Keratinocyte (primary cell): ENCODE measurements at places on chromosomes 5 and 9. TPM values are rescaled to one million over a fixed set of nuclear protein-coding genes. Genes with fewer than 3 reads are reported as not detected.
A peak's percentile ranks its signal among the peaks of the same experiment; 100 is the strongest.

- no peaks in the 10 kb centered on the region for H3K4me1 ChIP-seq
- DNase-seq, result no peak
- no peaks in the 10 kb centered on the region for H3K36me3 ChIP-seq
- no peak overlapping the region for H3K4me3 ChIP-seq
Observed at GRCh38 chr5:160702934-160703333, 149.1 kb downstream of the ATP10B start.

GRCh38 chr5:170254056-170254455 lies 21.3 kb downstream of the C5orf58 start:
- DNase-seq, result peak; percentile 9
- H3K4me1 ChIP-seq, result no peaks in the 10 kb centered on the region
- no peaks in the 10 kb centered on the region for H3K27me3 ChIP-seq
- no peak overlapping the region for H3K27ac ChIP-seq
- H3K4me3 ChIP-seq, result no peak overlapping the region
- H3K36me3 ChIP-seq, result no peaks in the 10 kb centered on the region

F12 gene
- 6.0 to 11.2 TPM (median 7.7 TPM) in 3 replicates for polyA plus RNA-seq

GRCh38 chr5:133222979-133223378 lies 171.2 kb downstream of the HSPA4 start:
- H3K27ac ChIP-seq, result no peak overlapping the region
- H3K36me3 ChIP-seq, result no peaks in the 10 kb centered on the region
- no peak for DNase-seq
- peaks cover 42% of the 10 kb centered on the region for H3K4me1 ChIP-seq
- H3K27me3 ChIP-seq, result no peaks in the 10 kb centered on the region
- H3K4me3 ChIP-seq, result no peak overlapping the region

FOXD4L4 gene
- polyA plus RNA-seq, result 0.03 TPM in 1 of 3 replicates, not detected in the others

DNA sequence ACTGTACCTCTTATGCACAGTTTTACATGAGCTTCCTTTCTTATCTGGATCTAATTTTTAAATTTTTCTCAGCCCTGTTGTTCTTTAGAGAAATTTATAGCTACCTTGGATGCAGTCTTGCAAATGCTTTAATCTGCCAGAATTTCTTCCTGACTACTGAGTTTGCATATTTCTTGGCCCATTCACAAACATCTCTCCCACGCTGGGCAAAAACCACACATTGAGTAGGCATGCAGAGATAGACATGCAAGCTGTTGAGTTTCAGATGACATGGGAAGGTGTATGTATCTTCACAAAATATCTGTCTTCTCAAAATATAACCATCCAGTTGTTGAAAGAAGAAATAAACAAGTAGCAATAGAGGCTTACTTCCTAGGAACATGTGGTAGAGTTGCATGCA lies 101.2 kb downstream of the PARP8 start:
- H3K27ac ChIP-seq, result no peak overlapping the region
- no peaks in the 10 kb centered on the region for H3K27me3 ChIP-seq
- no peaks in the 10 kb centered on the region for H3K36me3 ChIP-seq
- DNase-seq, result no peak

DNA sequence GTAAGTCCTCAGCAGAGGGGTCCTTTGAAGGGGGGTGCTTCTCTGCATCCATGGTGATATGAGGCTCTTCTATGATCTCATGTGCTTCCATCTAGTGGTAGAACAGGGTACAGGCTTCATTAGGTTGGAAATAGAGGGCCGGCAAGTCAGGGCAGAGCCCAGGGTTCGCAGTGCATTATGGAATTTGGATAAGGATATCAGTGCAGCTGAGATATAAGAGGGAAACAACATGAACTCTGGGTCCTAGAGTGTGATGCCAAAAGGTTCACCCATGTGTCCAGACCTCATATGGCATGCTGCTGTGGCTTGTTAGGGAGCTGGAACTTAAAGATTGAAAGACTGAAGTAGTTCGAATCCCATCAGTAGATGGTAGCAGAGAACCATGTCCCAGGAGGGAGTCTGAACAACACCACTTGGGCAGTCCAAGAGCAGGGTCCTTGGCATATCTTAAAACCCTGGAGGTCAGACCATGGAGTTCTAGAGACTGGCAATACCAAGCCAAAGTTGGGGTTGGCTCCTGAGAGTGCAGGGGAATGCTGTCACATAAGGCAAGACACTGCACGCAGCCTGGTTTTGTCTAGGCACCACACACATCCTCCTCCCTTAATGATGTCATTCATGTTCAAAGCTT lies 2.3 kb downstream of the FAM221B start:
- H3K27me3 ChIP-seq, result no peaks in the 10 kb centered on the region
- peaks cover 21% of the 10 kb centered on the region for H3K4me1 ChIP-seq
- no peak overlapping the region for H3K4me3 ChIP-seq

GRCh38 chr5:90854169-90854568 lies 295.6 kb downstream of the ADGRV1 start:
- H3K4me3 ChIP-seq, result no peak overlapping the region
- H3K36me3 ChIP-seq, result no peaks in the 10 kb centered on the region
- no peak overlapping the region for H3K27ac ChIP-seq
- no peaks in the 10 kb centered on the region for H3K27me3 ChIP-seq
- H3K4me1 ChIP-seq, result peaks cover 8% of the 10 kb centered on the region
- no peak for DNase-seq

GRCh38 chr9:38417003-38417945 lies 7.0 kb downstream of the IGFBPL1 start:
- H3K4me1 ChIP-seq, result no peaks in the 10 kb centered on the region
- no peak for DNase-seq
- H3K27me3 ChIP-seq, result peaks cover 45% of the 10 kb centered on the region
- no peak overlapping the region for H3K27ac ChIP-seq
- H3K36me3 ChIP-seq, result no peaks in the 10 kb centered on the region

DNA sequence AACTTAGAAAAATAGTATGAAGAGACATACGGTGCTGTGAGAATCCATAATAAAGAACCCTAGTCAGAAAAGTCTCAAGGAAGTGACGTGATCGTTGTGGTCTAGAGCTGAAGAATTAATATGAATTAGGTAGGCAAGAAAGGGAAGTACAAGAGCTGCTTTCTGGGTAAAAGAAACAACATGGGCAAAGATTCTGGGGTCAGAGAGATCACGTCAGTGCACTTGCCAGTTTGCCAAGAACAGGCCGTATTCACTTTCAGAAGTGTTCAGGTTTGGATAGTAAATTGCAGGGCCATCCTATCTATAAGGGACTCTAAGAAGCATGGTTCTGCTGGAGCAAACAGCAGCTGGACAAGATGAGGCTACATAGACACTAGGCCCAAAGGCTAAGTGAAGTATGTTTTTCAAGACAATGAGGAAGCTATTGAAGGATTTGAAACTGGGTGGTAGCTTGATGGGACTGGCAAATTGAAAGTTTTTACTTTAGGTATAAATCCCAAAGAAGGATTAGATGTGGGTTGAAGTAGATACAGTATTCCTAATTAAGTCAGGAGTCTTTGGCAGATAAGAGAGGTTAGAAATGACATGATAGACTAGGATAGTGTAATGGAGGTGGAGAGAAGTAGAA lies 4.8 kb upstream of the CHD1 start:
- H3K27ac ChIP-seq, result no peak overlapping the region
- peaks cover 7% of the 10 kb centered on the region for H3K4me1 ChIP-seq
- no peak for DNase-seq
- H3K36me3 ChIP-seq, result no peaks in the 10 kb centered on the region
- H3K27me3 ChIP-seq, result no peaks in the 10 kb centered on the region
- H3K4me3 ChIP-seq, result no peak overlapping the region

GRCh38 chr5:171409164-171410136 lies 10.0 kb upstream of the FGF18 start:
- no peaks in the 10 kb centered on the region for H3K4me1 ChIP-seq
- H3K27me3 ChIP-seq, result no peaks in the 10 kb centered on the region
- H3K36me3 ChIP-seq, result peaks cover 26% of the 10 kb centered on the region
- no peak for DNase-seq
